ENCODE measurements at places on chromosomes 7 and 10.
A peak's percentile ranks its signal among the peaks of the same experiment; 100 is the strongest.

DNA sequence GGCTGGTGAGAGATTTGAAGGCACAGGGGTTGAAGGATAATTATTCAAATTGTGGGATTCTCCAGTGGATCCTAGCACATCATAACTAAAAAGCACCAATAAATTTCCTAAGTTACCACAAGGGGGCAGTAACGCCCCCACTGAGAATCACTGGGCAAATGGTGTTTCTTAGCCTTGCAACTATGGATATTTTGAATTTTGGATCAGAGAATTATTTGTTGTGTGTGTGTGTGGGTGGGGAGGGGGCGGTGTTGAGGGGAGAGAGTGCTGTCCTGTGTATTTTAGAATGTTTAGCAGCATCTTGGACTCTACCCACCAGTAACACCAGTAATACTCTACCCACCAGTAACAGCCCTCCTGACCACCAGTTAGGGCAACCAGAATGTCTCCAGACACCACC, 63.3 kb upstream of the PRKG1 start:
- no peak for DNase-seq

- peak; percentile 53 for DNase-seq
Observed at GRCh38 chr10:103598654-103599115, 105.2 kb downstream of the NEURL1 start.

- no peak for DNase-seq
Observed at GRCh38 chr7:37186753-37187152, 261.9 kb downstream of the ELMO1 start.

GRCh38 chr10:30188101-30188500, 128.7 kb upstream of the JCAD start:
- DNase-seq, result no peak

- DNase-seq, result no peak
Observed at GRCh38 chr7:74476626-74477025, 22.9 kb downstream of the GTF2IRD1 start.

GRCh38 chr7:74344786-74345185, 55.6 kb downstream of the CLIP2 start:
- no peak for DNase-seq

DNA sequence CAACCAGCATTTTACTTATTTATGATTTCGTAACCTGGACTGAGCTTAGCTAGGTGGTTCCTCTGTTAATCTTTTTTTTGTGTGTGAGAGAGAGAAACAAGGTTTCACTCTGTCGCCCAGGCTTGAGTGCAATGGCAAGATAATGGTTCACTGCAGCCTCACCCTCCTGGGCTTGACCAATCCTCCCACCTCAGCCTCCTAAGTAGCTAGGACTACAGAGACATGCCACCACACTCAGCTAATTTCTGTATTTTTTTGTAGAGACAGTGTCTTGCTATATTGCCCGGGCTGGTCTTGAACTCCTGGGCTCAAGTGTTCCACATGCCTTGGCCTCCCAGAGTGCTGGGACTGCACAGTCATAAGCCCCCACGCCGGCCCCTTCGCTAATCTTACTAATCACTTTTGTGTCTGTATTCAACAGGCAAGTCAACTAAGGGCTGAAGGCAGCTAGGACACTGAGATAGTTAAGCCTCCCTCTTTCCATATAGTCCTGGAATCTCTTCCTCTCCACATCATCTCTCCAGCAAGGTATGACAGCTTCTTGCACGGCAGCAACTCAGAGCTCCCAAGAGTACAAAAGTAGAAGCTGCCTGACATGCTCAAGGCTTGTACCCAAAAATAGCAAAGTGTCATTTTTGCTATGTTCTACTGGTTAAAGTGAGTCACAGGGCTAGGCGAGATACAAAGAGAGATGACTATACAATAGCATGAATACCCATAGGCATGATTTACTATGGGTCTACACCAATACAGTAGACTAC, 11.3 kb downstream of the KMT2C start:
- DNase-seq, result no peak

DNA sequence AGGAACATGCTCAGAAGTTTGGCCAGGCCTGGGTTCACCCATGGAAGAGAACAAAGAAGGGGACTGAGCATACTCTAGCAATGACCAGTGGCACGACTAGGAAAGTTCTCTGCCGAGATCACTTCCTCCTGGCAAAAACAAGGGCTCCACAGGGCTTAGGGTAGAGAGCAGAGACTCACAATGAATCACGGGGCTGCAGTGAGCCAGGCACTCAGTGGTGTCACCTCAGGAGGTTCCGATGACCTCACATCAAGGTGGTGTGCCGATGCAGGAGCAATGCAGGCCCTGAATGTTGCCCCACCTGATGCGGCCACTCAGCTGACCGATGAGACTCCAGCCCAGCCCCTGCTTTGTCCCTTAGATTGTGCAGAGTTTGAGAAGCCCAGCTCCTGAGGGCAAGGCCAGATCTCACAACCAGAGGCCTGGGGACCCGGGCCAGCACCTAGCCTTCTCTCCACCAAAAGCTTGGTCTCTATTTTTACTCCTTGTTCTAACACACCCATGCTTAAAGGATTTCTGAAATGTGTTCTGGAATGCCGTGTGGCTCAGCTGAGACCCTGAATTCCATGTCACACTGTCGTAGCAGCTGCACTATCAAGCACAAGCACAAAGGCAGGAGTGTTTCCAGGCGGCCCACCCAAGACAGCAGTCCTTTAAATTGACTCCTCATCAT, 60.9 kb downstream of the COBL start:
- no peak for DNase-seq

DNA sequence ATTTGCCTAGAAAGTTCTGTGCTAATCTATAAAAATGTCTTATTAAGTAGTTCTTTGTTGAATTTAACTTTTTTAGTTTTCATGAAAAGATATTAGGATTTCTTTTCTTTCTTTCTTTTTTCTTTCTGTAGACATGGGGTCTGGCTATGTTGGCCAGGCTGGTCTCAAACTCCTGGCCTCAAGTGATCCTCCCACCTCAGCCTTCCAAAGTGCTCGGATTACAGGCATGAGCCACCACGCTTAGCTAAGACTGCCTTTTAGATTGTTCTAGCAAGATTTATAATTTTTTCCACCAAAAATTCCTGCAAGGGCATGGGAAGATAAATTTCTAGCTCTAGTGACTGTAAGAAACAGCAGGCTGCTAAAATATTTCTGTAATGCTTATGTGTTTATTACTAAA, 140.5 kb downstream of the WDR37 start:
- DNase-seq, result no peak

GRCh38 chr7:43294080-43294630, 181.7 kb downstream of the HECW1 start:
- peak; percentile 62 for DNase-seq

DNA sequence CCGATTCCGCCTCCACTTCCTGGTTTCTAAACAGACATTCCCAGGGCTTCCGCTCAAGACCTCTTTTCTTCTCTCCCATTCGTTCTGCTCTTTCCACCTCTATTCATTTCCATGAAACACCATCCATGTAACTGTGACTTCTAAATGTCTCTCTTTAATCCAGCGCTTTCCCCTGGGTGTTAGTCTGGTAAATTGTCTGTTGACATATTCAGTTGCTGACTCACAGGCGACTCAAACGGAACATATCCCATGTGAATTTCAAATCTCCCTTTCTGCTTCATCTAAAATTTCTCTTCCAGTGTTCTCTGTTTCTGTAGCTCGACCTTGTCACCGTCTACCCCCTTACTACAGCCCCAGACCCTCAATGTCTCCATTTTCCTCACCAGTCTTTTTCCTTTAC, 119.1 kb downstream of the PFKFB3 start:
- no peak for DNase-seq

DNA sequence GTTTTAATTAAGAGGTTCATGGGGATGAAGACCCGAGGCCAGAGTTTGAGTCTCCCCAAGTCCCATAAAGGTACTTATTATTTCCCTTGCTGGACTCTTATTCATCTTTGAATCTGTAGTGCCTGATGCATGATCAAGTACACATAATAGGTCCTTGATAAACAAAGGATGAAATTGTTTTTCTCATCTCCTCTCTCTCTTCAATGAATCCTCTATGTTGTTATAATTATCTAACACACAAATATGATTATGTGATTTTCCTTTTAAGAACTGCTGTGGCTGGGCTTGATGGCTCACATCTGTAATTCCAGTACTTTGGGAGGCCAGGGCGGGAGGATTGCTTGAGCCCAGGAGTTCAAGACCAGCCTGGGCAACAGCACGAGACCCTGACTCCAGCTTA, 117.7 kb downstream of the BAMBI start:
- no peak for DNase-seq

- no peak for DNase-seq
Observed at GRCh38 chr10:114537736-114538135, 120.3 kb downstream of the ABLIM1 start.

- no peak for DNase-seq
Observed at GRCh38 chr7:159068488-159068811, 76.2 kb downstream of the VIPR2 start.

DNA sequence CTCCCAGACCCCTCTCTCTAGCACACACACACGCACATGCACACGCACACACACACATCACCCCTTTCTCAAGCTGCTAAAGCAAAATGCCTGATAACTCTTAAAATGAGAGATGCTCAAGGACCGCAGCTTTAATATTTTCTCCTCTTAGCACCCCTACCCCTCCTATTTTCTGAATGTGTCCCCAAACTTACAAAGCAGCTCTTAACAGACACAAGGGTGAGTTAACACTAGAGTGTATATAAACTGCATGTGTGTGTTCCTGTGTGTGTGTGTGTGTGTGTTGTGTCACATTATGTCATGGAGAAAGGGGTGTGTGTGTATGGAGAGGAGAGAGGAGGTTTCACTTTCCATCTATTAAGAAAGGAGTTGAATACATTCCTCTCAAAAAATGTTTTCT, 1.3 kb downstream of the PTN start:
- no peak for DNase-seq

DNA sequence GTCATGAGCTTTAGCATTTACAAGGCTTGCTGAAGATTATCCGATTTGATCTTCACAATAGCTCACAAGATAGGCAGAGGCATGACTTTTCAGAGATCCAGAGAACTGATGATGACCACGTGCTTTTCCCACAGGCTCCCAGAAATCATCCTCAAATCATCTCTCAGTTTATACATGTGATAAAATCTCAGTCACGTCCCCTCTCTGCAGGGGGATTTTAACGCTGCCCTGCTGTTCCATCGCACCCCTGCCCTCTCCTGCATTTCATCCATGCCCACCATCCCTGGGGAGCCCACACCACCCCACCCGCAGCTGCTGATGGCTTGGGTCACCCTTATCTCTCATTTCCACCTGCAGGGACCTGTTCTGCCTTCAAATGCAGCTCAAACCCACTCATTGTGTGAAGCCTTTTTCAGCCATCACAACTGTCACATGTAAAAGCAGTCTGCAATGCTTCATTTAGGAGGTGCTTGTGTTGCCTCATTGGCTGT, 141.8 kb downstream of the DIP2C start:
- no peak for DNase-seq

DNA sequence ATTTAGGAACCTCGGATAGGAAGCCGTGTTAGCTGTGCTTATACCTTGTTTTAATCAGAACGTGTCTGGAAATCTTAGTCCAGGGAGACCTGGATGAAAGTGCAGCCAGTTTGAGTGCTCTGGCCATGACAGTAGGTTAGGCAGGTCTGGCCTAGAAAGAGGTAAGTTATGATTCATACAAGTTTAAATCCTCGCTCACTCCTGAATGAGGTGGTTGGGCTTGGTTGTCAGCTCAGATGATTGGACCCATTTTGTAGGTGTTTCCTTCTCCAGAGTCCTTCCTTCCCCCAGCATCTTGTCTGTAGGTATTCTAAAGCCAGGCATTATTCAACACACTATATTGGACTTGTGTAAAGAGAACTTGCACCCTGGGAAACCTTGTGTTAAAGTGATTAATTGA, 561.9 kb upstream of the GALNT17 start:
- no peak for DNase-seq

DNA sequence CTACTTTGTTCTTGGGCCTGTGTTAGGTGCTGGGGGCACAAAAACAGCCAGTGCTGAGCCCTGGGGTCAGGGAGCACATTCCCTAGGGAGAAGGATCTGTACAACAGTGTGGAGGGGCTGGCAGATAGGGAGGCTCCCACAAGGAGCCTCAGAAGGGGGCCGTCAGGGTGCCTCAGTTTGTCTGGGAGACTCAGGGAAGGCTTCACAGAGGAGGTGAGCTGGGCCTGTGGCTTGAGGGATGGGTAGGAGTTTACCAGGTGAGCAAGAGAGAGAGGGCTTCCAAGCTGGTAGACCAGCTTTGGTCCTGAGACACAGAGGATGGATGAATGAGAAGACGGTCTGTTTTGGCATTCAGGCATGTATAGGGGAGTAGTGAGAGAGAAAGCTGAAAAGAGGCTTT, 52.1 kb downstream of the CAMK1D start:
- no peak for DNase-seq

DNA sequence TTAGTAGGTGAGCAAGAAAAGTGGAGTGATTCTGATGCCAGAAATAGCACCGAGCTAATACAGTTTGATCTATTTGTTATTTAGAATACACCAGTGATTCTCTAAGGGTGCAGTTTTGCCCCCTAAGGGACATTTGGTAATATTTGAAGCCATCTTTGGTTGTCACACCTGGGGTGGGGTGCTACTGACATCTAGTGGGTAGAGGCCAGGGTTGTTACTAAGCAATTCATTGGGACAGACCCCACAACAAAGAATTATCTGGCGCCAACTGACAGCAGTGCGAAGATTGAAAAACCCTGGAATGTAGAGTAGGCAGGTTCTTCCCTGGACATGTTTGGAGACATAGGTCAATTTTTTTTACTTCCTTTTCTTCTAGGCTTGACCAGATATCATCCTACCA, 14.6 kb downstream of the PALS2 start:
- DNase-seq, result no peak

DNA sequence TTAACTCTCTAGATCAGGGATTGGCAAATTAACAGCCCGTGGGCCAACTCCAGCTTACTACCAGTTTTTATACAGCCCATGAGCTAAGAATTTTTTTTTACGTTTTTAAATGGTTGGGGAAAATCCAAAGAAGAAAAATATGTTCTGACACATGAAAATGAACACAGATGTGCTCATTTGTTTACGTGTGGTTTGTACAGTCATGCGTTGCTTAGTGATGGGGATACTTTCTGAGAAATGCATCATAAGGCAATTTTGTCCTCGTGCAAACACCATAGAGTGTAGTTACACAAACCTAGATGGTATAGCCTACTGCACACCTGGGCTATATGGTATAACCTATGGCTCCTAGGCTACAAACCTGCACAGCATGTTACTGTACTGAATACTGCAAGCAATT, 8.3 kb upstream of the SMKR1 start:
- DNase-seq, result peak; percentile 79

DNA sequence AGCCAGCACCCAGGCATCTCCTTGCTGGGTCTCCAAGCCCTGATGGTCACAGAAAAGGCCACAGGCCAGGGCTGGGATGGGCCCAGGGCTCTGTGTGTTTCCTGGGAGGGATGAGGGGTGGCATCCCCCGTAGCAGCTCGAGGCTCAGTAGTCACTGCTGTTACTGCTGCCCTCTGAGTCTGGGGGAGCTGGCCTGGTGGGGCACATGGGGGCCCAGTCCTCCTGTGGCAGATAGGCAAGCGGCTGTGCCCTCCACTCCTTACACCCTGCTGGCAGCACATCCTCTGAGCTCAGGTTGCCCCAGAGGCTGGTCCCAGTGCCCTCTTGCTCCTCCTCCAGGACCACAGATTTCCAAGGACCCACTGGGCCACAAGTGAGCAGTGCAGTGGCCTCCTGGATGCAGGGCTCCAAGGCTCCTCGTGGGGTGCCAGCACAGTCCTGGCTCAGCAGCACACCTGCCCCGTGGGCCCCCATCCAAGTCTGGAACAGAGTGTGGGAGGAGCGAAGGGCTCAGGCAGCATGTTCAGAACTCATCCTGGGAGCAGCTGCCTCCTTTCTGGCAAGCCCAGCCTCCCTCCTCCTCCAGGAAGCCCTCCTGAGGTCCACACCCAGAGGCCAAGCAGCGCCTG, 31.5 kb upstream of the TUBB8 start:
- DNase-seq, result no peak

GRCh38 chr7:132199626-132200025, 376.6 kb downstream of the PLXNA4 start:
- DNase-seq, result no peak

All from astrocyte of the cerebellum (primary cell).